ENCODE measurements at places on chromosomes 2 and 18.
A peak's percentile ranks its signal among the peaks of the same experiment; 100 is the strongest.

GRCh38 chr2:94871226-94872087, at the start of gene TEKT4:
Gene TEKT4 (plus strand): TSS chr2:94871430. CDS start chr2:94871580, 150 bp downstream.
- DNase-seq, result no peak

- no peak for DNase-seq
Observed at GRCh38 chr2:190837420-190837819, 43.2 kb upstream of the GLS start.

DNA sequence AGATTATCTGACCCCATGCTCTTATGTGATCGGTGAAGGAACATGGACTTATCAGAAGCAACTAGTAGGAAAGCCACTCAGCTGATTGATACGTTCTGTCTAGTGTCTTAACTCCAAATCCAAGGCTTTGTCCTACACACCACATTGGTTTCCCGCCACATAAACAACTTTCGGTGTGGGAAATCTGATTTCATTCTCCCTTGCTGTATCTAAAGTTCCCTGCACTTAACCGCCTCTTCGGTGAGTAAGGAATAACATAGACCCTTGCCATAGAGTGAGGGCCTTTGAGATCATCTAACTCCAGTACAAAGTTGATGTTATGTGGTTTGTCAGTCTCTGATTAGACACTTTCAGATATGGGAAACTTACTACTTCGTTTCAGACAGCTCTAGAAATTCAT, 538.2 kb upstream of the TNP1 start:
- DNase-seq, result no peak

DNA sequence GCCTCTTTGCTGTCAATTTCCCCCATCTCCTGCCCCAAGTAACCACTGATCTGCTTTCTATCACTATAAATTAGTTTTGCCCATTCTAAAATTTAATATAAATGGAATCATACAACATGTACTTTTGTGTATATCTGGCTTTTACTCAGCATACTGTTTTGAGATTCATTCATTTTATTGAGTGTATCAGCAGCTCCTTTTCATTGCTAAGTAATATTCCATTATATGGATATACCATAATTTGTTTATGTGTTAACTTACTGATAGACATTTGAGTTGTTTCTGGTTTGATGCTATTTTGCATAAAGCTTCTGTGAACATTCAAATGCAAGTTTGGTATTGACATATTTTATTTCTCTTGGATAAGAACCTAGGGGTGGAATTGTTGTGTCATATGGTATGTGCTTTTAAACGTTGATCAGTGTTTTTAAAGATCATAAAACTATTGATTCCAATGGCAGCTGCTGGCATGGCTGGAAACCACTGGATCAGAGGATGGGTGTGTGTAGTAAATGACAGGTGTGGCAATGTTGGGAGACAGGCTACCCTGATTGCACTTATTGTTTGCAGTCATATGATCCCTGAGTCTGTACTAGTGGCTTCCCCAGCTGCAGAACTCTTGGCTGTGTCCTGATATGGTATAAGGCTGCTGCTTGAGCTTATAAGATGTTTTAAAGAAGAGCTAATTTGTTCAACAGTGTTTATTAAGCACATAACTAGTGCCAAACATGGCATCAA, 75.3 kb downstream of the CYP1B1 start:
- no peak for DNase-seq

DNA sequence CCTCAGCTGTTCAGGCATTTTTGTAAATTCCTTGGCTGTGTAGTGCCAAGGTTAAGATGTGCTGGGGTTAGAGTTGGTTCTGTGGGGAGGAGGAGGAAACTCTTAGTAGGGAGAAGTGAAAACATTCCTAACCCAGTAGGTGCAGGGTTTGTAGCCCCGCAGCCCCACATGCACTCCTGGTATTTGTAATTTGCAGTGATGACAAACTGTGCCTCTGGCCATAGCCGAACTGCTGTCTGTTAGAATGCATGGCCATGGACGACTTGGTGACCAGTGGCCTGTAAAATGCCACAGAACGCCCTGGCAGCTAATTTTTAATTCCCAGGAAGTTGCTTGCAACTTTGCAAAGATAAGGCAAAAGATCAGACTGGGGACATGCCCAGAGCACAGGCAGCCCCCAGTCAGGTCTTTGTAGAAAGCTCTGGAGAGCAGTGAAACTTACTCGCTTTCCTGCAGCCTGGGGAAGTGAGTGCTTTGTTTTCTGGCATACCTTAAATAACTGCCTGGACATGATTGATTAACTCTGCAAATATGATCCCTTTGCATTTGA, 38.4 kb downstream of the LYPD6B start:
- DNase-seq, result no peak

DNA sequence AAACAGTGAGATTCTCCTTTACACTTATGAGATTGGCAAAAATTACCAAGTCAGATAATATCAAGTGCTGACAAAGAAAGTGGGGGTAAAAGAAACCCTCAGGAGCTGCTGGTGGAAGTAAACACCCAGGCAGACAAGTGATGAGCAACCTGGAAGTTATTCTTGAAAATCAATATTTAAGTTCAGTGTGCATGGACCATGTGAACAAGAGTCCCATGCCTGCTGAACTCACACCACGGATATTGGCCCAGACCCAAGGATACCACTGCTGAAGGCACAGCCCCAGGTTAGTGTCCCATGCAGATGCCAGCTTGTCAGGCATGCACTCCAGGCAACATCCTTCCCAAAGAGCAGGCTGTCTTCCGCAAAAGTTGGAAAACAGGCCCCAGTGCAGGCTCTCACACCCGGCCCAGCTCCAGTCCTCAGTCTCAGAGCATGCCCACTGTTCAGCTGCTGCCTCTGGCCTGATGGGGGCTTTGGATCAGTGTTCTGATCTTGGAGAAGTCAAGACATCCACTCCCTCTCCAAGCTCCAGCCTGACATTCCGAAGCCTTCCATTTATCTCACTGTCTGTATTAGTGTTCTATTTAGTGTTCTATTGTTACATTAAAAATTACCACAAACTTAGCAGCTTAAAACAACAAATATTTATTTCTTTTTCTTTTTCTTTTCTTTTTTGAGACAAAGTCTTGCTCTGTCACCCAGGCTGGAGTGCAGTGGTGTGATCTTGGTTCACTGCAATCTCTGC, 70.0 kb downstream of the HS1BP3 start:
- DNase-seq, result no peak

DNA sequence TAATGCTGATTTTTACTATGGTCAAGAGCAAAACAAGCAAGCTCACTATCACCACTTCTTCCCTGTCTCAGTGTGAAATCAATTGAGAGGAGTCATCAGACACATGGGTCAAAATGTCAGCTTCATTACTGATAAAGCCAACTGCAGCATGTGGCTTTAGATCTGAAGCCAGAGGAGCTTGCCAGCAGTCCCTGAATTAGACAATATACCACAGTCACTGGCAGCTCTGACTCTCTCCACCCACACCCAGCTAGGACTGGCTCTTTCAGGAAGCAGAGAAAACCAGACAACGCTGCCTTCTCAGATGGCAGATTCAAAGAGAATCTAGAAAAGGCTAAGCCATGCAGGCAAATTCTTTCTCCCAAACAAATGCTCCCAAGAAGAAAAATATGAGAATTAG, 20.0 kb upstream of the ASB18 start:
- DNase-seq, result no peak

DNA sequence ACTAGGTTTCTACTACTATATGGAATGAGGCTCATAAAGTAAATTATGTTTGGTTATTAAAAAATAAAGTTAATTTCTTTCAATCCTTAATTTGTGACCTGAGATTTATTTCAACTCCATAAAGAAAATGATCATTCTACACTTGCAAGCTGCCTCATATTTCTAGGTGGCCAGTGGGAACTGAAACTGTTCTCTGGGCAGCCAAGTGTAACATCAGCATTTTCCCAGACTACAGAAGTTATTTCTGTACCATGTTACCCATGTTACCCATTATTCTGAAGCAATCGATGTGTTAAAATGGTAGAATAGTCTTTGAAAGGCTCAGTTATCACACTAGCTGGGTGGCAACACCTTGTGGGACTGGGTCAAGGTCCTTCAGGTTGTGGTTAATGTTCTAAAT, 139.3 kb upstream of the FBXO11 start:
- DNase-seq, result no peak

GRCh38 chr18:65352186-65352585, 398.6 kb upstream of the CDH7 start:
- no peak for DNase-seq

GRCh38 chr2:102286041-102286440, 25.3 kb upstream of the IL1RL1 start:
- no peak for DNase-seq

DNA sequence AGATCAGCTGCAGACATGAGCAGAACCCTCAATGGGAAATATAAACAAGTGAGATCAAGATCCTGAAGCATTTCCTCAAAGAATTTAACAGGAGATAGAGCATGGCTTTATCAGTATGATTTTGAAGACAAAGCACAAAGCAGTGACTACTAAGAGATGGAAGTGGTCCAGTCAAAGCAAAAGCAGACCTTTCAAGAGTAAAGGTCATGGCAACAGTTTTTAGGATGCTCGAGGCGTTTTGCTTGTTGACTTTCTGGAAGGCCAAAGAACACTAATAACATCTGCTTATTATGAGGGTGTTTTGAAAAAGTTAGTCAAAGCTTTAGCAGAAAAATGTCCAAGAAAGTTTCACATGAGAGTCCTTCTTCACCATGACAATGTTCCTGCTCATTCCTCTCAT, 128.5 kb downstream of the KCNE4 start:
- DNase-seq, result no peak

GRCh38 chr2:222862106-222862908, 1.5 kb downstream of the ACSL3 start:
- no peak for DNase-seq

DNA sequence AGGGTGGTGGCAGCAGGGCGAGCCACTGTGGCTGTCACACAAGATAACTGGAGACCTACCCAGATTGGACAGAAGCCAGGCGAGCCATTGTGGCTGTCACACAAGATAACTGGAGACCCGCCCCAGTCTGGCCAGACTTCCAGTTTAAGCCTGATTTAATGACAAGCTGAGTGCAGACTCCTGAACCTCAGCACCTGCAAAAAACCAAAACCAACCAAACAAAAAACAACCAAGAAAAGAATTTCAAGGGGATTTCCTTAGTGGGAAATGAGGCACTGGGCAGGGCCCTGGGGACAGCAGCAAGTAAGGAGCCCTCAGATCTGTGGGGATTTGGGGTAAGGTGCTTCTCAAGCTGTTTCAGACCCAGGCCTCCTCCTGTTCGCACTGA, 95.2 kb upstream of the BOD1L2 start:
- DNase-seq, result no peak

- DNase-seq, result peak; percentile 88
Observed at GRCh38 chr2:43131051-43131889, 95.1 kb downstream of the ZFP36L2 start.

GRCh38 chr2:231152800-231153557, 28.1 kb upstream of the HTR2B start:
- DNase-seq, result no peak

DNA sequence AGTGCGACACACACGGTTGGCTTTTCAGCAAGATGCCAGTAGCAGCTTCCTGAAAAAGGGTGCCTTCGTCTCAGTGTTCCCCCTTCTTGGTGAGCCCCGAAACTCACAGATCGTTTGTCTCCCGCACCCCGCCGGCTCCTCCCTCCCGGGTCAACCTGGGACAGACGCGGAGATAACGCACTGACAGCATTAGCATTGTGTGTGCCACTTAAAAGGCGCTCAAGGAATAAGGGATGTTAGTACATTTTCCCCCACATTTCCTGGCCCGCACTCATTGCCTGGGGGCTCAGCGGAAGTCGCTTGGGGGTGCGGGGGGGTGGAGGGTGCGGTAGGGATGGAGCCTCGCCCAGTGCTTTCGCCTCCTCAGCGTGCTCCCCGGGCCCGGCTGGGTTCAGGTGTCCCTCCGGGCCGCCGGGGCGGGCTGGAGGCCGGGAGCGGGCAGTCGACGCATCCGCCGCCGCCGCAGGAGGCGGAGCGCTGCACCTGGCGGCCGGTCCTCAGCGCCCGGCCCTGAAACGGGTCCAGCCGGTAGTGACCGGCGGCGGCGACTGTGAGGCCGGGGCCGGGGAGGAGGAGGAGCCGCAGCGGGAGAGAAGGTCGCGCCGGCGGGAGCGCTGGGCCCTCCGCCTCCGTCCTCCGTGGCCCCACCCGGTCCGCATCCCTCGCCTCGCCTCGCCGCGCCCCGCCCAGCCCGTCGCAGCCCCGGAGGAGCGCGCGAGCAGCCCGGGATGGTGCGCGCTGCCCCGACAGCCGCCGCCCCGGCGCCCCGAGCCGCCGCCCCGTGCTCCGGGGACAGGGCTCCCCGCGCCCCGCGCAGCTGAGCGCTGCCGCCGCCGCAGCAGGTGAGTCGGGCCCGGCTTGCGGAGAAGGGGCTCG, at the start of gene MFSD6:
MFSD6 (plus strand) TSS at position 694 of the 876 bp plus-strand sequence. CDS start 27,675 bp downstream, outside the sequence.
- DNase-seq, result no peak

DNA sequence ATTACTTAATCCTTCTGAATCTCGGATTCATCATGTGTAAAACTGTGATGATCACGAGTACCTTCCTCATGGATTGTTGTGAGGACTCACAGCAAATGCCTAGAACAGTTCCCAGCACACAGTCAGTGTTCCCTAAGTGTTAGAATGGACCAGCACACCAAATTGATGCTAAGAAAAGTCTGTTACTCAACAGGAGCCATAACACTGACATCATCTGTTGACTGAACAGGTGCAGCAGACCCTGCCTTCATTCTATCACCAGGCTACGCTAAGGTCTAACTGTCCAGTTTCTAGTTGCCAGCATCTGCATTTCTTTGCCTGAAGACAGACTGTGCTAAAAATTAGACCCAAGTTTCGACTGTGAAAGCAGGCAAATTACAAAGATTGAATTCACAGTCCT, 18.6 kb downstream of the DTNB start:
- DNase-seq, result no peak

- no peak for DNase-seq
Observed at GRCh38 chr2:235330775-235331451, 162.9 kb upstream of the AGAP1 start.

GRCh38 chr2:223654384-223654915, 52.3 kb upstream of the SCG2 start:
- no peak for DNase-seq

DNA sequence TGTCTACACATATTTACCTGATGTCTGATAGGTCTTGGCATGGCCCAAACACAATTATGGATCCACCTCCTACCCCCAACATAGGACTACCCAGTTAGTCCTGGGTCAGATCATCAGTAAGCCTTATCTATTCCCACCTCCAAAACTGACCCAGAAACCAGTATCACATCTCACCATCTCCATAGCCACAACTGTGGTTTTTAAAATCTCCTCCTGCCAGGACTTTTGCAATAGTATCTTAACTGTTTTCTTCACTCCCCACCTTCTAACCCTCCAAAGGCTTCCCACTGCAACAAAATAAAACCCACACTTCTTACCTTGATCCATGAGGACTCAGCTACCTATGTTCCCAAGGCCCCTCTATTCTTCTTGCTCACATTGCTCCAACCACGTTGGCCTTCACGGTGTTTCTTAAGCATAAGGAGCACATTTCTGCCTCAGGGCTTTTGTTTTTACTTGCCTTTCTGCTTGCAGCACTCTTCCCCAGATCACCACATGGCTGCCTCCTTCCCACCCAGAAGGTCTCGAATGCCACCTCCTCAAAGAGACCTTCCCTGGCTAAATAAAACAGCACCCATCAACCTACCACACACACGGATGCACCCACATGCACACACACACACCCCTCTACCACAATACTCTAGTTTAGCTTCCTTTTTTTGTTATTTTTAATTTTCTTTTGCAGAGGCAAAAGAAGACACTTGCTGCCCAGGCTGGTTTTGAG, 125.9 kb upstream of the SLC1A4 start:
- DNase-seq, result no peak

GRCh38 chr2:154688373-154688772, 10.1 kb upstream of the KCNJ3 start:
- no peak for DNase-seq

GRCh38 chr18:53360501-53361443, 863.7 kb downstream of the MBD2 start:
- DNase-seq, result no peak

- DNase-seq, result no peak
Observed at GRCh38 chr2:203972066-203972465, 35.5 kb downstream of the ICOS start.
